Muscle of back (tissue), 13 donors: ENCODE measurements at places on chromosomes 3 and 15. TPM values are rescaled to one million over a fixed set of nuclear protein-coding genes. Genes with fewer than 3 reads are reported as not detected.

GRCh38 chr15:80612118-80612823 is 82.8 kb upstream of the ABHD17C start:
- no peak for DNase-seq

GRCh38 chr3:126245811-126246727 is 65.7 kb upstream of the ALDH1L1 start:
- peak; percentile 79 for DNase-seq

DNA sequence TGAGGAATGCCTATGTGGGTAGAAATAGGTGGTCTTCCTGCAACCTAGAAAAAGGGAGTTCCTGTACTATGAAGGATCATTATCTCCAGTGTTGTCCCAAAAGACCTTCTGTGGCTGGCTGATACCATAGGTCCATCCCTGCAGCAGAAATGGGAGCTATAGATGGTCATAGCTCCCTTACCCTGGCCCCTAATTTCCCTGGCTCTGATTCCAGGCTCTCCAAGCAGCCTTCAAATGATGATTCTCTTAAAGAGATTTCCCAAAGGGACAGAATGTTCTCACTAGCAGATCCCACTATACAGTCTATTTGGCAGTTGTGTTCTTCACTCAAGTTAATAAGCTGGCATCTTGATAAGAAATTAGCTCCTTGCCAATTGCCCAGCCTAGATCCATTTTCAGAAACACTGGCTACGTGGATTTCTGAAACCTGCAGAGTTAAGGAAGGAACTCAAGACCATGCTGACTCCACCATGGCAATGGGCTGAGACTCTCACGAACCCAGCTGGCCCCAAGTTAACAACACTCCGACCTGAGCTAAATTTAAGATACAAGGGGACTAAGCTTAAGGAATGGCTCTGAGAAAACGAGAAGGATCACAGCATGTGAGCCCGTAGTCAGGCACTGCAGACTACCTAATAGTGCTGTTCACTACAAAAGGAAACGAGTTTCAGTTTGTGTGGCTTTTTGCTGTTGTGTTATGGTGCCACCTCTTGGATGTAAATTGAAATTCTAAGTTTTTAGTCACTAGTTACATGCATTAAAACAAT is 11.4 kb downstream of the C15orf40 start:
- peak; percentile 68 for DNase-seq

- DNase-seq: no peak
These were observed 8.1 kb downstream of the EDEM1 start for GRCh38 chr3:5195605-5196004.

- DNase-seq: no peak
These were observed 1.2 kb downstream of the PHC3 start for GRCh38 chr3:170180079-170180907.

GRCh38 chr3:58469096-58469495 is 22.8 kb upstream of the KCTD6 start:
- no peak for DNase-seq

- no peak for DNase-seq
These were observed 21.7 kb downstream of the AQP9 start for GRCh38 chr15:58159827-58160386.

DNA sequence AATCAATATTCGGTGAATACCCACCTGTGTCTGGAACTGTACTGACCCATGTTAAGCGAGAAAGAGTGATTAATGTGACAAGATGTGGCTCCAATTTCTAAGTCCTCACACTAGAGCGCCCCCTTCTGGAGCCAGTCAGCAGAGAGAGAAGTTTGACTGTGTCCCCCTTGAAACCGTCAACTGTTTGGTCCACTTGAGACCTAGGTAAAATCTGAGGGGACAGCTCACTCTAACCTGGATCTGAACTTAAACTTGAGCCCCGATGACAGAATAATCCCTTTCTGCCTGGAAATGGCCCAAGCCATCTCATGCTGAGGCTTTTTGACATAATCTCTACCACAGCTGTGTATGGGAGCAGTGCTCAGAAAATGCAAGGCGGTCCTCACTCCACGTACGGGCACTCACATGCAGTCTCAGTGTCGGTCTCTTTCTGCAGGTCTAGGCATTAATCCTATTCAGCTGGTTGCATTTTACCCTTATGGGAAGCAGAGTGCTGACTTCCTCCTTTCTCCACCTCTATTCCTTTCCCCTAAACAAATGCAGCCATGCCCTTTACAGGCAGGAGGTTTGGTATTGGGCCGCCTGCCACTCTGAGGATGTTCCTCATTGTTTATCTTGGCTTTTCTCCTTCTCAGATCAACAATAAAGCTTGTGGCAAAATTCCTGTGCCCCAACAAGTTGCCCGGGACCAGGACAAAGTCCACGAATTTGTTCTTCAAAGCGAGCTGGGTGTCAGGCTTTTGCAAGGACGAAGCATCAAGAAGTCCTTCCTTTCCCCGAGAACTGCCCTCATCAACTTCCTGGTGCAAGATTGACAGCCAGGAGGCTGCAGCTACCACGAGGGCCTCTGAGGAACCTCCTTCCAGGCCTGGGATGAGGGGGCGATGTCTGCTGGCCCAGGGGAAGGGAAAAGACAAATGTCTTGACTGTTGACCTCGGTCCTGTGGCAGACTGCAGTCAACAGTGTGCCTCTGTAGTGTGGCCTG is 47.5 kb upstream of the LIMD1 start:
- DNase-seq: peak; percentile 48

- DNase-seq: no peak
These were observed 121.5 kb downstream of the PLCL2 start for GRCh38 chr3:17006132-17006852.

GRCh38 chr3:141391991-141392316 is 23.6 kb downstream of the ZBTB38 start:
- no peak for DNase-seq

DNA sequence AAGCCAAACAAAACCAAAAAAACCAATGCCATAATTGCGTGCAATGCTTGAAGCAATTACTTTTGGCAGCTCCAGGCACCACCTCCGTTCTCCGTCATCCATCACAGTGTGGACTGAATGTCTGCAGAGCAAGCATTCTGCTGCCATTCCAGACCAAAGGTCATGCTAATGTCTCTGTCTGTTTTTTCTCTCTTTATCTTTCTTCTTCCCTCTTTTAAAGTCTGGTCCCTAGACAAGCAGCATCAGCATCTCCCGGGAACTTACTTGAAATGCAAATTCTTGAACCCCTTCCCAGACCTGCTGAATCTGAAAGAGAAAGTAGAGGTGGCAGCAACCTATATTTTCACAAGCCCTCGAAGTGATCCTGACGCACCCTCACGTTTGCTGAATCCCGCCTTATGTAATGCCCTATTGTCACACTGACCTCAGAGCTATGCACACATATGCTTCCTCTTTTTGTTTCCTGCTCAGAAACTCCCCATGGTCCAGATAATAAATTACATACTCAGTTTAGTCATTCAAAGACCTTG is 297.3 kb upstream of the PROK2 start:
- DNase-seq: peak; percentile 26

Gene FOXB1
- polyA plus RNA-seq: not detected

Gene SLC2A2
- polyA plus RNA-seq: not detected

Gene STRC
- polyA plus RNA-seq: 0.62 TPM

Gene CCR1
- 3.0 TPM for polyA plus RNA-seq

Gene SLC28A1
- 0.46 TPM for polyA plus RNA-seq

Gene UCN2
- polyA plus RNA-seq: 0.16 TPM

Gene MYZAP
- 3.6 TPM for polyA plus RNA-seq

Gene ASB14
- 1.3 TPM for polyA plus RNA-seq

Gene COL6A5
- polyA plus RNA-seq: 0.03 TPM

Gene GOLIM4
- polyA plus RNA-seq: 50.4 TPM

Gene PLA2G4E
- polyA plus RNA-seq: 1.3 TPM
